CD4-positive, alpha-beta T cell (primary cell): ENCODE measurements at places on chromosomes 2 and 18.

- no peak for DNase-seq
Observed at GRCh38 chr2:178304333-178304732, 110.0 kb downstream of the OSBPL6 start.

DNA sequence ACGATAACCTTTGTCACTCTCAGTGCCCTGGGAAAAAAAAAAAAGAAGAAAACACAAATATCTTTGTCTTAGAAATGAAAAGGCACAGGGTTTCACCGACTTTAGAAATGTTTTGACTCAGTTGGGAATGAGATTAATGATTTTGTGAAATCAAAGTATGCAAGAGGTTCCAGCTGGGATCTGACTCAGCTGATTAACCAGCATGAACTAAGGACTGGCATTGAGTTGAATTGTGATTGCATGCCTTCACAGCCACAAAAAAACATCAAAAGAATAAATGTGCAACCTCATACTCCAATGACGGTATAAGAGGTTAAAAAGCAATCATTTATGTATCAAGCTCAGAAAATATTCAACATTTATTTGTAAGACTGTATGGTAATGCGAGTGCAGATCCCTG, 566.6 kb upstream of the DSEL start:
- DNase-seq, result no peak

GRCh38 chr2:223044092-223044836, 7.7 kb upstream of the KCNE4 start:
- no peak for DNase-seq

DNA sequence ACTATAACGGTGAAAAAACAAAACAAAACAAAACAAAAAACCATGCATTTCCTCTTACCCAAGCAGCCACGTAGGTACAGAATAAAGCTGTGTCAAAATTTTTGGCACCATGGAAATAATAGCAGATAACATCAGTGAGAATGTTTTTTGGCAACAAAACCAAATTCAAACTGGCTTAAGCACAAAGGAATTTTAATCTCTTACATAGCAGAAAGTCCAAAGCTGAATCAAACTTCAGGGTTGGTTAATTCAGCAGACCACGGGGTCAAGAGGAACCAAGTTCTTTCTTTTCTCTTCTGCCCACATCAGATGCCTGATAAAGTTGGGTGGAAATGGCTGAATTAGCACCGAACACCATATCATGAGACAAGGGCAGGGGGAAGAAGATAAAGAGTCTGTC, 129.5 kb downstream of the PAX3 start:
- no peak for DNase-seq

DNA sequence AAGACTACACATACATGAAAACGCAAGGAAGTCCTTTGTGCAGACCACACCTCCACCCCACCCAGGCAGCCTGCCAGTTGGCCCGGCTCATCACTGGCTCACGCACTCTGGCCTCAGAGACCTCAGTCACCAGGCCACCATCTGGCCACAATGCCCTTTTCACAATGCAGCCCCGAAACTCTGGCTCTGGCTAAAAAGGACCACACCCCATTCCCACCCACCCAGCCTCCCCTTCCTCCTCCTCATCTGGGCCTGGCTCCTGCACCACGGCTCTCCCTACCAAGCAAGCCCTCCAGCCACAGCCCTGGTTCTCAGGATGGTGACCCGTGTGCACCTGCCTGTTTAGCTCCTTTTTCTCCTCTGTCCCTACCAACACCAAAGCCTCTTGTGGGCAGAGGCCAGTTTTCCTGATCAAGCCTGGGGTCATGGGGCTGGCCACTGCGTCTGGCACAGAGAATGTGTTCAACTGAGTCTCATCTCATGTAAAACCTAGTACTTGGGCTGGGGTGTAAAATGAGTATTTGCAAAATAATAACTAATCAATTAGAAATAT, 7.4 kb downstream of the HDAC4 start:
- no peak for DNase-seq

GRCh38 chr18:6435731-6436130, 21.0 kb upstream of the L3MBTL4 start:
- DNase-seq, result no peak

- peak; percentile 36 for DNase-seq
Observed at GRCh38 chr18:31658670-31659575, 25.5 kb downstream of the B4GALT6 start.
